Amygdala (tissue), 56 donors: ENCODE measurements at places on chromosomes 12 and 14.

GRCh38 chr14:47039336-47039735 lies 387.8 kb upstream of the RPL10L start:
- no peak for DNase-seq

DNA sequence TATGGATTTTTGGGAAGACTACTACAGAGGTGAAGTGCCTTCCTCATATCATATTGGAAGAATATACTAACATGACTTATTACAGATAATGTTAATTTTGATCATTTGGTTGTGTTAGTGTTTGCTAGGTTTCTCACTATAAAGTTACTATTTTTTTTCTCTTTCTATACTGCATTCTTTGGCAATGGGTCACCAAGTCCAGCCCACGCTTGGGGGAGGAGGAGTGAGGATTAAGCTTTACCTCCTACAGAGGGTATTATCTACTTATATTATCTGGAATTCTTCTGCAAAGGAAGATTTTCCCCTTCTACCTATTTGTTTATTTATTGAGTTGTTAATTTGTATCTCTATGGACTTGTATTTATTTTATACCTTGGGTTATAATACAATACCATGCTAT lies 31.5 kb downstream of the SCN8A start:
- no peak for DNase-seq

DNA sequence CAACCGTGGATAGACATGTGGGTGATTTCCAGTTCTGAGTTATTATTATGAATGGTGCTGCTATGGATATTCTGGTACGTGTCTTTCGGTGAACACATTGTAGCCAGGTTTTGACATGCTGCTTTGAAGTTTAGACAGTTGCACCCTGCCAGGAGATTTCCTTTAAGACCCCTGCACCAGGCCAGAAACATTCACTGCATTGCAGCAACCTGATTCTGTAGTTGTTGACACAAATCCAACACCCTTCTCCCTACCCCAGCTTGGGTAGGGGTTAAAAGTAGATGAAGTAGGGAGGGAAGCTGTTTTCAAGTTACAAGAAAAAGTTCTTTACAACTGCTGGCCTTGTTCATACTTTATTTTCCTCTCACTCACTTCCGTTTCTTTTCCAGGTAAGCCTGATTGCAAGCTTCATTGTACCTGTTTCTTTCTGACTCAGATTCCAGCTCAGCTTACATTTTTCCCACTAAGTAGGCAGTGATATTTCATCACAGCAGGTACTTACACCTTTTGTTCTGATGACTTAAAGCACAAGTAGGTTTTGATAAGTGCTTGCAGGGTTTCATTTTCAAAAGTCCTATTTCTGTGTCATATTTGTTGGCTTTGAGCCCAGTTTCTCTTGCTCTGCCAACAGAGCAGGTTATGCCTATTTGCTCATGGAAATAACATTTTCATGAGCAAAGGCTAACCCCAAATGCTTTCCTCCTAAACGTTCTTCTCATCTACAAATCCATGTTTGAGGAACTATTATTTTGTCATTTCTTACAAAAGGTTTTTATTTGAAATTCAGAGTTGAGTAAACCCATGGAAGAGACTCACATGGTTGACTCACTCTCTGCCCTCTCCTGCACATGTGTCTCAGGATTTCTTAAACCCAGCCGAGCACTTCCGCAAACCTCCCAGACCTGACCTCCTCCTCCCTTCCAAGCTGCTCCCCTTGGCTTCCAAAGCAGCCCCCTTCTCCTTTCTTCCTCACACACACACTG lies 12.1 kb upstream of the LTA4H start:
- no peak for DNase-seq

GRCh38 chr12:50839042-50839441 lies 3.7 kb upstream of the TMPRSS12 start:
- DNase-seq, result peak; percentile 6

DNA sequence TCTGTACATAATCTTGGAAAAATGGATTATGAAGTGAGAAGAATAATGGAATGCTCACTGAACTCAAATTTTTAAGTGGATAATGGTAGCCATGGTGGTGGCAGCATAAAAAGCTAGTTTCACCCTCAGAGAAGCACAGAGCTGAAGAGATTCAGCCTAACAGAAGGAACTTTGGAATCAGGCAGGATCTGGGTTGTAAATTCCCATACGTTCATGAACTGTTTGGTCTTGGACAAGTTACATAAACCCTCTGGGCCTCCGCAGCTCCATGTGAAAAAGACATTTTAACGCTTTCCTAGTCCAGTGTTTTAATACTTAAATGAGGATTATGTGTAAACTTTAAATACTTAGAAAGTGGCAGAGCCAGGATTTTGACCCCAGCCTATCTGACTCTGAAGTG lies 26.6 kb downstream of the JKAMP start:
- DNase-seq, result no peak

DNA sequence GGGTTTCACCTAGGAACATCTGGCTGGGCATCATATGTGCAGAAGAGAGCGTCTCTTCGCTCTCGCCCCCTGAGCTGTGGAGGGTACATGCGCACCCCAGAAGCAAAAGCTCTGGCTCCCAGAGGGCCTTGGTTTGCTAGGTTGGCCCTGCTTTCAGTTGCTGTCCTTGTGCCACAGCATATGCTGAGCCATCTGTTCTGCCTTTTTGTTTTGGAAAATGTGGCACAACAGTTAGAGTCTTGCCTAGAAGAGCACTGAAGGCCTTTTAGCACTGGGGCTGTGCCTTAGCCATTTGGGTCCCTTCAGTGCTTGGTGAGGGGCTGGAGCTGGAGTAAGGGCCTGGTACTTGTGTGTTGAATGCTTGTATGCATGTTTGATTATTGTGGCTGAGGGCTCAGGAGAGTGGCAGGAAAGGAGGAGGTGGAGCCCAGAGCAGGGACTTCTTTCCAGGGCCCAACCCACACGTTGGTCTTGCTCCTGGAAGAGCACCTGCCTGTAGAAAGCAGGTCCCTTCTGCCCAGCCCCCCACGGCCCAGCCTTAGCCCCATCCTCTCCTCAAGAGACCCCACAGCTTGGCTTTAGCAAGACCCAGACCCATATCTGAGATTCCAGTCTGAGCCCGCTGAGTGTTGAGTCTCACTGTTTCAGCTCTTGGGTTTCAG lies 113.7 kb downstream of the SLC25A47 start:
- no peak for DNase-seq
